ENCODE measurements at places on chromosomes 12 and 14. TPM values are rescaled to one million over a fixed set of nuclear protein-coding genes. Genes with fewer than 3 reads are reported as not detected.

The TAS2R14 gene
- total RNA-seq, result 2.1 TPM

The LBHD2 gene
- total RNA-seq, result not detected

The RPL10L gene
- total RNA-seq, result not detected

The OTOGL gene
- total RNA-seq, result 0.11 TPM

The ART4 gene
- not detected for total RNA-seq

The SMCO2 gene
- total RNA-seq, result 0.20 TPM

The SCARB1 gene
- 31.7 TPM for total RNA-seq

The ANKS1B gene
- total RNA-seq, result 3.4 TPM

The PAH gene
- total RNA-seq, result 8.0 TPM

The TTC9 gene
- total RNA-seq, result 17.4 TPM

The GZMB gene
- total RNA-seq, result not detected

The KCNMB4 gene
- 16.2 TPM for total RNA-seq

The NGB gene
- 0.11 TPM for total RNA-seq

Data from H9 (cell line).